ENCODE measurements at places on chromosomes 5 and 9.

- DNase-seq, result no peak
These were observed 1.4 kb upstream of the AGGF1 start for GRCh38 chr5:77028631-77029375.

DNA sequence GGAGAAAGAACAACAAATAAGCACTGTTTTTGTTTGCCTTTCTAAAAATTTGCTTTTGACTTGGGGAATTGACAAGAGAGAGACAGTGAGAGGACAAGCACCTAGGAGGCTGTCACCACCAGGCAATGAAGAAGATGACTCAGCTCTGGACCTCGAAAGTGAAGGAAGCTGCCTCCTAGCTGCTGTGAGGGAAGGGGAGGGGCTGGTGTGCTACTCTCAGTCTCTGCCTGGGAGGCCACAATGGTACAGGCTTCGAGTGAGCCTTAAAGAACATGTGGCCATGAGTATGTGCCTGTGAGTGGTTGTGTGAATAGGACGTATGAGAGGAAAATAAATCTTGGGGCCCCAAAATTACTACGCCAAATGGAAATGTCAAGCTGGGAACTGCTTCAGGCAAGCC, 7.1 kb upstream of the PLK2 start:
- no peak for DNase-seq

DNA sequence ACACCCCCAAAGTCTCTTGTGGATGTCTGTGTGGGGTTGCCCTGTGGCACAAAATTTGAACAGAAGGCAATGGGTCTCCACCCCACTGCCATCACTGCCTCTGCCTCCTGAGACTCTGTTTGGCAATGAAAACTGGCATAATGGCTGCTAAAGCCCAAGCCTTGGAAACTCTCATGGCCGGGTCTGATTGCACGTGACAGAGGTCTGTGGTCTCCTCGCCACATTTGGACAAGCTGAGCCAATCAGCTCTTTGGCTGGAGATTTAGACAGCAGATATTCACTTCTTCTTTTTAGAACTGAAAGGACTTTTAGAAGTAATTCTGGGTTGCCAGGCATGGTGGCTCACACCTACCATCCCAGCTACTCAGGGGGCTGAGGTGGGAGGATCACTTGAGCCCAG, 5.5 kb downstream of the GGTA1 start:
- no peak for DNase-seq

GRCh38 chr5:148791334-148791667, 35.1 kb upstream of the ADRB2 start:
- DNase-seq, result no peak

DNA sequence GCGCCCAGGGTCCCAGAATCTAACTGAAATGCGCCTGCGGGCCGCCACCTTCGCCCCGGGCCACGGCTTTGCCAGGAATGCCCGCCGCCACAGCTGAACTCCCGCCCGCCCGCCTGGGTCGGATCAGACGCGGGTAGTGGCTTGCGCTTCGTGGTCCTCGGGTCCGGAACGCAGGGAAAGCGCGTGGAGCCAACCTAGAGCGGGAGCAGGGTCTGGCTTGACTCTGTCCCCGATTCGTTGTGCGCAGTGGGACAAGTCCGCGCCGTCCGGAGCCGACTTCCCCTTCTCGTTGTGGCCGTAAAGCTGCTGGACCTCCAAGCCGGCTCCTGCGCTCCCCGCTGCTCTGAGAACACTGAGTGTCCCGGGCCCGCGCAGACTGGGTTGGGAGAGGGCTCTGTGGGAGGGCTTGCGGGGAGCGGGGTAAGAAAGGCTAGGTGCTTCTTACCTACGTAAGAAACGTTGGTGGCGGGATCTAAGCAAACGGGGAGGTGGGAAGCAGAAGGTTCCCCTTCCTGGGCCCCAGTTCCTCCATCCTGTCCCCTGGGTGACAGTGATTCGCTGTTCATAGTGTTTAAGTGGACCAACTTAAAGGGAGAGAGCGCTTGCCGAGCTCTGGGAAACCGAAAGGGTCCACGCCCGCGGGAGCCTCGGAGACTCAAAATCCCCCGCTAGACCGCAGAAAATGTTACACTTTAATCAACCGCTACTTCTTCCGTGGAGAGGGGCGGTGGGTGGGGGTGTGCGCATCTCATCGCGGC, 4.4 kb upstream of the FOXE1 start:
- DNase-seq, result no peak

DNA sequence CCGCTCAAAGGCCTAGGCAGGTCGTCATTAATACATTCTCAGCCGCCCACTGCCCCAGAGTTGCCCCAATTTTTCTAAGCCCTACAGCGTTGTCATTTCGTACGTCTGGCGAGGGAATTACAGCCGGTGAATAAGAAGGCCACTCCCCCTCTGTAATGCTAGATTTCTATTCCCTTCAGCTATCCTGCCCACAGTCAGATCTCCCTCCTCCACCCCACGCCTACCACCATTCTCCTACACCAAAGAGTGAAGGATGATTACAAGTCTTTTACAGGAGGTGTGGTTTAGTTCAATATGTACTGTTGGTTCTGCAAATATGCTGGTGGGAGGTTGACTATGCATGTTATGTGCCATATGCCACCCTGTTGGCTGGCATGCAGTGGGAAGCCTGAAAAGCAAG, 83.7 kb upstream of the SMIM15 start:
- no peak for DNase-seq

GRCh38 chr5:10590226-10590999, 26.5 kb downstream of the ANKRD33B start:
- no peak for DNase-seq

DNA sequence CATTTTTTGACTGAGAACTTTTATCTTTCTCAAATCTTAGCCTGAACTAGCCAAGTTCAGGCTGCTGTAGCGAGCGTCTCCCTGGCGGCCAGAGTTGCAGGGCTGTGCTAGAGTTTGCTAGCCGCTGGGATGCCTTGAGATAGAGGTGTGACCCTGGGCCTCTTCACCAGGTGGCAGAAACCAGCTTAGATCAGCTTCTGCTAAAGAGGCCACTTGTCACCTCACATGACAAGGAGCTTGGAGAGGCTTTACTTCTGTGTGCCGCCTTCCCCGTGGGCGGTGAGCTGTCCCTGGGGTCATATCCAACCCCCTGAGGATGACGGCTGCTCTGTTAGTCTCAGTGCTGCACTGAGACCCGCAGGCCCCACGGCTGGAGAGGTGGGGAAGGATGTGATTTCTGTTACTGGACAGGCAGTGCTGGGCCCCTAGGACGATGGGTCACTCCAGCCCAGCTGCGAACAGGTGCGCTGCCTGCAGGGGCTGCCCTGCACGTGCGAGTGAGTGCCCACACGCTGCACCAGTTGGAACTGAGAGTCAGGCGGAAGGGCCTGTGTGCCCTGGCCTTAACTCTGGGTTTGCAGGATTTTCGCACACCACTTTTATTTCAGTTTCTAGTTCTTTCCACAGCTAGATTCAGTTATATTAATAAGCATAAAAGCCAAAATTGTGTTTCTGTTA, 63.8 kb downstream of the EHMT1 start:
- no peak for DNase-seq

GRCh38 chr5:23466401-23466912, 41.0 kb upstream of the PRDM9 start:
- no peak for DNase-seq

- no peak for DNase-seq
These were observed 65.4 kb upstream of the GRAMD2B start for GRCh38 chr5:126357585-126358342.

- no peak for DNase-seq
These were observed 29.9 kb downstream of the JADE2 start for GRCh38 chr5:134555223-134555889.

- no peak for DNase-seq
These were observed 58.7 kb downstream of the ICE1 start for GRCh38 chr5:5481206-5481605.

All from left renal pelvis (tissue), 4 donors.